NCI-H146 (cell line): ENCODE measurements at places on chromosomes 11 and 22.

DNA sequence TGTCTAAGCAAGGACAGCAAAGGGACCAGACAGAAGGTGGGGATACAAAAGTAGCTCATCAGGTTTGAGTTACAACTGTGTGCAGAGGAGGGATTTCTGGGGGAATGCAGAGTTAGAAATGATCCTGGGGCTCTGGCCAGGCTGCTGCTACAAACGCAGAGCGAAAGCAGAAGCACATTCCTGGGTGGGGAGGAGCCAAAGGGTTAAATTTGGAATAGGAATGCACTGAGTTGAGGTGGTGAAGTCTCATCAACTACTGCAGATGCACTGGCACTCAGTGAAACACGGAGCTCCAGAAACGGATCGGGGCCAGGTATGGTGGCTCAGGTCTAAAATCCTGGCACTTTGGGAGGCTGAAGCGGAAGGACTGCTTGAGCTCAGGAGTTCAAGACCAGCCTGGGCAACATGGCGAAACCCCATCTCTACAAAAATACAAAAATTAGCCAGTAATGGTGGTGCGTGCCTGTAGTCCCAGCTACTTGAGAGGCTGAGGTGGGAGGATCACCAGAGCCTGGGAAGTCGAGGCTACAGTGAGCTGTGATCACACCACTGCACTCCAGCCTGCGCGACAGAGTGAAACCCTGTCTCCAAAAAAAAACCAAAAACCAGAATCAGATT, 3.2 kb downstream of the CHKA start:
- DNase-seq, result no peak

DNA sequence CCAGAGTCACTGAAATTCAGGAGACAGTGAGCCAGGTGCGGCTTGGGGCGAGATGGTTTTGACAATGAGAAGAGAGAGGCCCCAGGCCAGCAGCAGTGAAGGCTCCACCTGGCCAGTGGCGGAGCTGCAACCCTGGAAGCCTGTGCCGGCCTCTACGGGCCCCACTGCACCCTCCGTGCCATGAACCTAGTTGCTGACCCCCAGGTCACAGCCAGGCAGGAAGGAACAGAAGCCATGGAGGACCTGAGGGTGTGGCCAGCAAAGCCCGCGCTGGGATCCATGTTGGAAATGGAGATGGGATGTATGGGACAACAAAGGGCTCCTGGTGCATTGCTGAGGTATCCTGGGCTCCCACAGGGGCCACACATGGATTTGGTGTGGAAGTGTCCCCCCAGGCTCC, 1528.5 kb downstream of the BRD1 start:
- no peak for DNase-seq

GRCh38 chr11:116895048-116895757, 57.8 kb upstream of the APOA1 start:
- DNase-seq, result no peak

GRCh38 chr22:17754233-17754925, 19.9 kb downstream of the BID start:
- no peak for DNase-seq

DNA sequence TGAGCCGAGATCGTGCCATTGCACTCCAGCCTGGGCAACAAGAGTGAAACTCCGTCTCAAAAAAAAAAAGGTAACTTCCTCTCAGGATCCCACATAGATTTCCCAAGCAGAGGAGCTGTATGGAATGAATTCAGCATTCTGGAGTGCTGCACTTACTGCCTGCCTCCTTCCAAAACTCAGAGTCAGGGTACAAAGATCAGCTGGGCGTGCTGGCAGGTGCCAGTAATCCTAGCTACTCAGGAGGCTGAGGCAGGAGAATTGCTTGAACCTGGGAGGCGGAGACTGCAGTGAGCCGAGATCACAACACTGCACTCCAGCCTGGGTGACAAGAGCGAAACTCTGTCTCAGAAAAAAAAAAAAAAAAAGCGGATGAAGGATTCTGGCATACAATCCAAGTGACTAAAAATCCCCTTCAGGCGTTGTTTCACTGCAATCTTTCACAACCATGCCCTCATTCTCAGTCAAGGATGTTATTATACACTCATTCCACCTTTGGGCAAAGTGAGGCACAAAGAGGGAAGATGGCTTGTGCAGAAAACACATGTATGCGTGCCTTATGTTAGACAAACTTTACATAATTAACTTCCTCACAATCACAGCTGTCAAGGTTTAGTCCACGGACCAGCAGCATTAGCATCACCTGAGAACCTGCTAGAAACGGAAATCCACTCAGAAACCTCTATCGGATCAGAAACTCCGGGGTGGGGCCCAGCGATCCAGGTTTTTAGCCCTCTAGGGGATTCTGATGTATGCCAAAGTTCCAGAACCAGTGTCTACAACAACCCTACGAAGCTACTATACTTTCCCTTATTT, 1.1 kb upstream of the NOL12 start:
- DNase-seq, result no peak

- DNase-seq, result no peak
Measured at GRCh38 chr11:104060004-104060794, 23.8 kb downstream of the DDI1 start.

GRCh38 chr11:20881328-20882079, 212.1 kb downstream of the NELL1 start:
- DNase-seq, result no peak
